ENCODE measurements at places on chromosomes 16 and 17.

- no peak for DNase-seq
Observed at GRCh38 chr16:57785924-57786323, 16.4 kb downstream of the KIFC3 start.

- no peak for DNase-seq
Observed at GRCh38 chr16:60142619-60143347, 1408.7 kb upstream of the GOT2 start.

DNA sequence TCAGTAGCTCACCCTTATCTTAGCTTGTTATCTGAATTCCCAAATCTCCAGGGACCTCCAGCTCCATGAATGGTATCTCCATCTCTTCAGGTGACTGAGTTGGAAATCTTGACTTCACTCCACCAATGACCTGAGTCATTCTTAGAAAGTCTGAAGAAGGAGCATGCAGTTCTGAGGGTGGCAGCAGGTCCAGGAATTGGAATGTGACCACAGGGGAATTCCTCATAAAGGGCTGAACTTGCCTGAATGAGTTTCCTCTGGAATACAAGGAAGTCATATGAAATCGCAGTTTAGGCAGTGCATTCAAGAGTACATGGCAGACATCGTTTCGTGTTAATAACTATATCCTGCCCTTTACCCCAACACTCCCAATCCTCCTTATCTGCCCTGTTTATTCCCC is 12.5 kb upstream of the PYY start:
- DNase-seq = no peak

GRCh38 chr16:84795329-84796053 is 24.3 kb upstream of the CRISPLD2 start:
- DNase-seq = no peak

- no peak for DNase-seq
Observed at GRCh38 chr16:11325404-11326083, 19.7 kb upstream of the RMI2 start.

GRCh38 chr16:88017587-88018101 is 66.4 kb downstream of the BANP start:
- no peak for DNase-seq

DNA sequence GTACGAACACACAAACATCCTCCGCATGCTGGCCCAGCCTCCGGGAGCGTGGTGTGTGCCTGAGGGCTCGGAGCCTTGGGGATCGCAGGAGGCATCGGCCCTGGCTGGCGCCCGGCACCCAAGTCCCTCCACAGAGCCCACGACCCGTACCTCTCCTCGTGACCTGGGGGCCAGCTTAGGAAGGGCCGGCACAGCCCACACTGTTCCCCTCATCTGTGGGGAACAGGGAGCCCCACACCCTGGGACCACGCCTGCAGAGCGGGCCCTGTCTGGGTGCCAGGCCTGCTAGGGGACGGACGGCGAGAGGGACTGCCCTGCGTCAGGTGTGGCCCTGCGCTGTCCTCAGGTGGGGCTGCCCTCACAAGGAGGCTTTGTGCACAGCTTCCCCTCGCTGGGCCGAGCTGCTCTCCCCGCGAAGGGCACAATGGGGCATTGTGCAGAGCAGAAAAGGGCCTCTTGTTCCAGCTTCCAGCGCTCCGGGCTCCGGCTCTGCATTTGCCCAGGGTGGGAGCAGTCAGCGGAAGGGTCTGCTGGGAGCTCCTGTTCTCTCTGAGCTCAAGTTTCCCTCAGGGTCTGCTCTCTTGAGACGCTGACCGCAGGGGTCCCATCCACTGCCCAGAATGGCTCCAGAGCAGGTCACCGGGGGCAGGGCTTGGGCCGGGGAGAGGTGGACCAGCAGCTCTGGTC is 1.7 kb upstream of the LMF1 start:
- no peak for DNase-seq

- no peak for DNase-seq
Observed at GRCh38 chr16:61296814-61297213, 739.4 kb downstream of the CDH8 start.

DNA sequence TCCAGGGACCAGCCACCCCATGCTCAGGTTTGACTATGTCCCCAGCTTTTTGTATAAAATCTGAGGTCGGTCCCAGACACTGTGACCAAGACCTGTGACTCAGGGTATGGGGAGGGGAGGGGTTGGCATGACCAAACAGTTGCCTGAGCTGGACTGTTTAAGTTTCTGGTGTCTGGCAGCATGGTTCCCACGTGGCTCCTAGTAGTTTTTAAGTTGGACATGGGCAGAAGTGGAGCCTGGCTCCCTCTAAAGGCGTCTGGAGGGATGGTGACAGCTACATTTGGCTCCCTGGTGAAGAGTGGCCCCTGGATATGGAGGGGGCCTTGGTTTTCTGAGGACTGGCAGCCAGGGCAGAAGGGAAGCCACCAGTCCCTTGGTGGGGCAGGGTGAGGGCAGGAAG is 7.9 kb downstream of the SMCR8 start:
- no peak for DNase-seq

DNA sequence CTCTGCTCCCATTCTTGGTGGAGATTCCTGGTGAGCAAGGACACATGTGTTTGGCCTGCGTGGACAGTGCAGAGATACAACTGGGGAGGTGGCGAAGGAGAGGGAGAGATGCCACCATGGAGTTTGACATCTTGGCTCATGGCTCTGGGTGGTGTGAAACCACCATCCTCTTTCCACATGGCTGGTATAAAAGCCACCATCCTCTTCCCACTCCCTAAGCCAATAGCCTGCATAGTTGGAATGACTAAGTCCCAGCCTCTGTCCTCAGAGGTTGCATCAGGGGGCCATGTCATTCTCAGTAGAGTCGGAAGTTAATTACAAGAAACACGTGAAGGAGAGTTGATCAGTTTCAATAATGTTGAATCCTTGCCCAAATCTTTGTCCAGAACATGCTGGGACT is 10.0 kb downstream of the RBFOX1 start:
- DNase-seq = no peak

DNA sequence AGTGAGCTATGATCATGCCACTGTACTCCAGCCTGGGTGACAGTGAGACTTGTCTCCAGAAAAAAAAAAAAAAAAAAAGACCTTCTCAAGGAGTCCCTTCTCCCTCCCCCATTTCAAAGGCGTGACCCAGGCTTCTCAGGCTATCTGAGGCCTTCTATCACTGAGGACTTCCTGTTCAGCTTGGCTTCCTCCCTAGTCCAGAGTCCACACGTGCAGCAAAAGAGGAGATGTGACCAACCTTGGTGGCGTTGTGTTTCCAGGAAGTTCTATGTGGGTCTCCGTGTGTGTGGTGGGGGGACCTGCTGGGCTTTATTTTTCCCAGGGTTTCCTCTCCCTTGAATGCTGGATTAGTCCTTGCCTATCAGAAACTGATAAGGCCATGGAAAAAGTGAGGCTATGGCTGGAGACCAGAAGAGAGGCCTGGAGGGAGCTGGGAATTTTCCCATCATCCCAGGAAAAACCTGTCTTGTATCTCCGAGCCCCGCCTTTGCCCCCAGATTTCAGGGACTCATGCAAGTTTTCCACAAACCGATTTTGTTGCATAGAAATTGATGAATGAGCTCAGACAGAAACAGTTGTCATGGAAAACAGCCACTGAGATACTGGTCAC is 148.1 kb downstream of the SALL1 start:
- no peak for DNase-seq

GRCh38 chr17:17079336-17079735 is 37.1 kb downstream of the MPRIP start:
- DNase-seq = no peak
